ENCODE measurements at places on chromosomes 4 and X.

- DNase-seq = no peak
Observed at GRCh38 chr4:152999346-153000075, 63.4 kb downstream of the FHDC1 start.

- DNase-seq = peak; percentile 61
Observed at GRCh38 chr4:166091912-166092510, 219.0 kb downstream of the TLL1 start.

GRCh38 chrX:16123222-16123786 lies at the start of gene GRPR:
Gene GRPR (plus strand): TSS chrX:16123565. CDS start chrX:16123954, 389 bp downstream.
- DNase-seq = peak; percentile 89

GRCh38 chr4:7786517-7786916 lies 153.1 kb downstream of the AFAP1 start:
- DNase-seq = no peak

DNA sequence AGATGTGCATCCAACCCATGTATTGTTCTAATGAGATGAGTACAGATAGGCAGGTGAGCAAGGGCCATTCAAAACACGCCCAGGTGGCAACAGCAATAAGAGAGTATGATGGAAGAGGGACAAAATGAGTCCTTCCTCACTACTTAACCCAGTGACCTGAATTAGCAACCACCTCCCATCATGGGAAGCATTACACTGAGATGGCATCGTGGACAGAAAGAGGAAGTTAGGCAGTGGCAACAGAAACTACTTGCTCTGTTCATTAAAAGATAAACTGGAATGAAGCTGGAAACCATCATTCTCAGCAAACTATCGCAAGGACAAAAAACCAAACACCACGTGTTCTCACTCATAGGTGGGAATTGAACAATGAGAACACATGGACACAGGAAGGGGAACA lies 17.2 kb downstream of the RXFP1 start:
- DNase-seq = no peak

DNA sequence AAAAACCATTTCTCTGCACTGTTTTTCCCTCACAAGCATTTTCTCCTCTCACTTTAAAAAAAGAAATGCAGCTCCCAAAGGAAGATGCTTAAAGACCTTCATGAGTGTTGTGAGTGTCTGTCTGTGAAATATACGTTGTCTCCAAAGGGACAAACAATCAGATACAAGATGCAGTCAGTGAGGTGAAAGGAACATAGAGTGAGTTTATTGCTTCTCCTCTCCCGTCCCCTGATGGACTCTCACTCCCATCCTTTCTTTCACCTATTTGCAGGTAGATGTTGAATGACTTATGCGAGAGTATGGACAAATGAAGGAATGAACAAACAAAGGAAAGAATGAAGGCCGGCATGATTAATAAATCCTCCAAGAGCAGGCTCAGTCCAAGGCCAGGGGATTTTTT lies 561.2 kb upstream of the DIPK2B start:
- DNase-seq = peak; percentile 45

- peak; percentile 43 for DNase-seq
Observed at GRCh38 chr4:183249854-183250253, 70.2 kb downstream of the CLDN22 start.

GRCh38 chr4:15455290-15455689 lies 14.4 kb upstream of the CC2D2A start:
- DNase-seq = no peak

DNA sequence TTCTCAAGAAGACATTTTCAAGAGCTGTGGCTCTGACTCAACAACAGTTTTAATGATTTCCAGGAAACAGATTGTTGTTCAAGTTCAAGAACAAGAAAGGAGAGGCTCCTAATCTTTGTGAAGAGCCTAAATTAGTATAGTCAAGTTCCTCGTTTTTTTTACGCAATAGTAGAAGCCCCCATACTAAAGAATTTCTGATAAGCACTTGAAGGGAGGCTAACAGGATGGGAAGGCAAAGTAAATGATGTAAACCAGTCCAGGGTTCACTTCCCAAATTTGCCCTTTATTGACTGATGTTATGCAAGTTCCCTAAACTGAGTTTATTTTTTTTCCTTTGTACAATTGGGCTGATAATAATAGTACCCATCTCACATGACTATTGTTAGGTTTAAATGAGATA lies 178.2 kb downstream of the RTL9 start:
- no peak for DNase-seq

DNA sequence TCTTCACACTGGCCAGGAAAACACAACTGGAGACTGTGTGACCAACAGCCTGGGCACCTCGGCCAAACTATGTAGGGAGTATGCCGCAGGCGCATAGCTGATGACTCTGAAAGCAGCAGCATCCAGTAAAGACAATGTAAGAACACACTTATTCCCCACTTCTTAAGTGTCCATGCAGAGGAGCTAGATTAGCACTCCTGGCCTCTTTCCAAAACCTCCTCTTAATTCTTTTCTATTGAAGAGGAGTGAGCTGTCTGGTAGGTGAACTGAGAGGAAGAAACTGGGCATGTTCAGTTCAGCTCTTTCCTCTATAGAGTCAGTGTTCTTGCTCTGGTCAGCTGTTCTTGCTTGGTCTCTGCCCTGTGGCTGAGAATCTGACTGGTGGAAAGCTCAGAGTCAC lies 21.1 kb downstream of the NMU start:
- no peak for DNase-seq

DNA sequence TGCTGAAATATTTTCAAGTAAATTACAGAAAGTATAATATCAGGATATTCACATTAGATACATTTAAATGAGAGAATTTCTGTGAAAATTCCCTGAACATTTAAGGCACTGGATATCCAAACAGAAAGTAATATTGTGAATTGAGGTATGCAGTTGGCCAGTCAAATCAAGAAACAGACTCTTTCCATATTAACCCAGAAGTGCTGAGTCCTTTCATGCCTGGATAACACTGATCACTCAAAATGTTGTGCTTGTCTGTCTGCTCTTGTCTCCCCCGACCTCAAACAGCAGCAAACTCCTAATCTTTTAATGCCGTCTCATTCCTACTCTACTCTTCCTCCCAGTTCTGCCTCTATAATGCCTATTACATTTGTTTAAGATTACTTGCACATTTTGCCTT lies 51.2 kb downstream of the TBC1D9 start:
- DNase-seq = no peak

DNA sequence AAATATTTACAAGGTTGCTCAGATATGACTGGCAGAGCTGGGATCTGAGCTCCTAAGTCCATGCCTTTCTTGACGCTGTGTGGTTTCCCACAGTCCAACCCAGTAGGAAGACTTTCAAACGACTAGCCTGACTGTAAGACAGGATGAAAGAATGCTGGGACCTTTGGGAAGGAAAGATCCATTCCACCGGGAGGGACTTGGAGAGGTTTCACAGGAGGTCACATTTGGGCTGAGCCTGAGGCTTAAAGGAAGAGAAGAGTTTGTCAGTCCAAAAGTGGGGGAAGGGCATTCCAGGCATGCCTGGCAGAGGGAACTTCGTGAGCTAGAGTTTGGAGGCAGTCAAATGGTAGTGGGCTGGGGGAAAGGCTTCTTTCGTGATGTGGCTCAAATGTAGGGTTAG lies 1.5 kb downstream of the STARD8 start:
- DNase-seq = no peak

GRCh38 chr4:107888237-107888636 lies 43.1 kb upstream of the CYP2U1 start:
- peak; percentile 21 for DNase-seq

- no peak for DNase-seq
Observed at GRCh38 chr4:77352192-77352591, 195.2 kb downstream of the CCNG2 start.

DNA sequence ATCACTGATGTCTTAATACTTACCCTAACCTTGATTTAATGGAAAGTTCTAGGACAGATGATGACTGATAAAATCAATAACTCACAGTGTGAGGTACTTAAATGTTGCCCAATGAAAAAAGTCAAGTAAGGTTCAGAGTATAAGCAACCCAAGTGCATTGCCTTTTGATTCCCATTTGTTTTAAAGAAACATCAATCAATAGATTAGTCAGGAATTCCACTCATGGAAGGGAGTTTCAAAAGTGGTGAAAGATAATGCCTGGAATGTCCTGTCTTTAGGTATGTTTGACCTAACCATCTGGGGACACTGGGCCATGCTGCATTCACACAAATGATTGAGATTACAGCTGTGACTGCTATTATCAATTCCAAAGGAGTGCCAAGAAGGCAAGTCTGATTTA lies 259.7 kb downstream of the PPARGC1A start:
- DNase-seq = no peak

- DNase-seq = peak; percentile 66
Observed at GRCh38 chrX:63012574-63012973, 338.6 kb downstream of the SPIN4 start.

- DNase-seq = no peak
Observed at GRCh38 chr4:189035654-189036053, 896.4 kb downstream of the TRIML1 start.

GRCh38 chr4:159052315-159052714 lies 50.6 kb upstream of the RAPGEF2 start:
- no peak for DNase-seq

GRCh38 chr4:10129196-10130177 lies 12.9 kb upstream of the WDR1 start:
- no peak for DNase-seq

DNA sequence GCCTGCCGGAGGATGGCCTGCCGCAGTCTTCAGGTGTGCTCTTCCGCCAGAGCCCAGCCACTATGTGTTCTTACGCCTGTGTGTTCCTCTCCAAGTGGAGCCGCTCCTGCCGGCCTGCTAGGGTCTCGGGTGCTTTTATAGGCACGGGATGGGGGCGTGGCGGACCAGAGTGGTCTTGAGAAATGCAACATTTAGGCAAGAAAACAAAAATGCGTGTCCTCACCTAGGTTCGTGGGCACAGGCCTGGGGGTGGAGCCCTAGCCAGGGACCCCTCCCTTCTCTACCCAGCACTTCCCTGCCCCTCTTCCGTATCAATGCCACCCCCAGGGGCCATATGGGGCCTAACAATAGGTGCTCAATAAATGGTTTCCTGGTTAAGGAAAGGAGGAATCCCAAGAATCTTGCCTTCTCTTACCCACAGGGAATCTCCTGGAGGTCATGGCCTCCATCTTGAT lies 34.4 kb upstream of the LRBA start:
- no peak for DNase-seq

- DNase-seq = no peak
Observed at GRCh38 chr4:78627046-78627965, 75.7 kb downstream of the ANXA3 start.

- no peak for DNase-seq
Observed at GRCh38 chrX:115400960-115401359, 111.4 kb downstream of the LUZP4 start.

GRCh38 chr4:19285146-19285545 lies 966.6 kb upstream of the SLIT2 start:
- DNase-seq = no peak

DNA sequence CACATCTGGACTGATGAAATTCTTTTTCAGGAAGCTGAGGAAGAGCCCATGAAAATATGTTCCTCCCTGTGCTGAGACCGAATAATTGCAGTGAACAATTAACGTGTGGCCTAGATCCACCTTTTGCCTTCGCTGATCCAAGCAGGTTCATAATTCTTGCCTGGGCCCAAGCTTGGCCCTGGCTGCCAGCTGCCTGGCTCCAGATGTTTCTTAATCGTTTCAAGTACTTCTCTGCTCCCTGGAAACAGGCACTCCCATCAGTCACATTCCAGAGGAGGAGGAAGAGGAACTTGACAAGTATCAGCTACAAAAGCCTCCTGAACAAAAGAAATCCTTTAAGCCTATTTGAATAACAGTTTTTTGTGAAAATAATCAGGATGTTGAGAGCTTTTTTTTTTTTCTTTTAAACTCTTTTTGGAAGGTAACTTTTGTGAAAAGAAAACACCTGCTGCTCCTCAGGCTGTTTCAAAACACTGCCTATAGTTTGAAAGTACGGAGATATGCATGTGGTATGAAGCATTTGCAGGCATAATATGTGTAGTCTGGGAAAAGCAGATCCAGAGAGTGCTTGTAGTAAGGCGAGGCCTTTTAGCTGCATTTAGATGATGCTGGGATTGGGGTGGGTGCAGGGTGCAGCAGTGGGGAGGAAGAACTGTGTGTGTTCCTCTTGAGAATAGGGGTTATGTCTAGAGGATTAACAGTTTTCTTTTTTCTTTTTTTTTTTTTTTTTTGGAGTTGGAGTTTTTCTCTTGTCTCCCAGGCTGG lies 154.4 kb downstream of the PTTG2 start:
- no peak for DNase-seq

DNA sequence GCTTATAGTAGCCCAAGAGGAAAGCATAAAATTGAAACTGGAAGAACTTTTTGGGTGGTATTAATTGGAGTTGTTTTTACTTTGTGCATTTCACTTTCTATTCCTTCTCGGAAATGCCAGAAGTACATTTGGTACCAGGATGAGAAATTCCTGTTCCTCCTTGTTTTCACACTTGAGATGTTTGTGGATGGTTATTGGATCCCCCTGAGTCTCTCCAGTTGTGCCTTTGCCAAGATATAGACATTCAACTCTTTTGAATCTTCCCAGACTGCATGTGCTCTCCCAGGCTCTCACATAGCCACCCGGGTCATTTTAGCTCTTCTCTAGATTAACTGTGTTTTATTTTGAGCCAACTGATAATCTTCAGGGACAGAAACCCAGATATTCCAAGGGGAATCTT lies 120.5 kb downstream of the AFF1 start:
- DNase-seq = no peak

DNA sequence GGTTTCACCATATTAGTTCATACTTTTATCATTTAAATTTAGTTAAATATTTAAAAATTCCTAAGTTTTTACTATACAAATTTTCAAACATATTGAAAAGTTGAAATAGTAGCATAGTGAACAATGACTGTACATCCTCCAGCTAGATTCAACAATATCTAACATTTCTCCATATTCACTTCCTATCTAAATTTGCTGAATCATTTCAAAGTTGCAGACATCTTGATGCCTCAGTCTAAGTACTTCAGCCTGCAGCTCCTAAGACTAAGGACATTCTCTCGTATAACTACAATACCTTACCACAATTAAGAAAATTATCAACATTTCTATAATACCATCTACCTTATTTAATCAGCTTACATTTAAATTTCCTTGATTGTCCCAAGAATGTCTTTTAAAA lies 132.7 kb downstream of the TMEM164 start:
- no peak for DNase-seq

- no peak for DNase-seq
Observed at GRCh38 chrX:118740276-118740889, 13.0 kb downstream of the IL13RA1 start.
